ENCODE measurements at places on chromosomes 6 and 20.

DNA sequence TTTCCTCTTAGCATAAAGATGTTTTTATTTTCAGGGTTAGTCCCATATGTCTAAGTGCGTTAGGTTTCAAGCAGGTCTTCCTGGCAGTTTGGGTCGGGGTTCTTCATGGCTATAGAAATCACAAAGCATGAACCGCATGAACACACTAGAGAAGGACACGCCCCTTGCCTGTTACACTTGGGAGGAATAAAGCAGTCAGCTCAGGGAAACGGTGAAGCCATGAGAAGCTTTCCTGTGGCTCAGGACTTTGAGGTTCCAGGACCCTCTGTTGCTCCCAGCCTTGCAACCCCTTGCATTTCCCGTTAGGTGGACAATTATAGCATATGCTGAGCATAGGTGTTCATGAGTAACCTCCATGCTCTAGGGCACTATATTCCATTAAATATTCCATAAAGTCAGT lies 96.7 kb downstream of the SYCP2 start:
- DNase-seq, result no peak

DNA sequence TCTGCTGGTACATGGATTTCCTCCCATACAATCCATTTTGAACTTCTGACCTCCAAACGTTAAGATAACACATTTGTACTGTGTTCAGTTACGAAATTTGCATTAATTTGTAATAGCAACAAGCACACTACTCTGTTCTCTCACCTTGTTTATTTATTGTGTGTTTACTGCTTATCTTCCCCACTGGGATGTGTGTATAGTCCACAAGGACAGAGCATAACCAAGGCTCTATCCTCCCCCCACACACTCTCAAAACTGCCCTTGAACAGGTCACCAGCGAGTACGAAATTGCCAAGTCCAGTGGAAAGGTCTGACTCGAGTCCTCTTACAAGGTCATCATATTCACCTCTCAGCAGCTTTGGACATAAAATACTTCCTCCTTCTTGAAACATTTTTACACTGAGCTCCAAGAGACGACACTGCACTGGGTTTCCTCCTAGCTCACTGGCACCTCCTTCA lies 18.6 kb downstream of the ADTRP start:
- DNase-seq, result peak; percentile 38

- DNase-seq, result no peak
Measured at GRCh38 chr6:40413239-40413638, 173.9 kb downstream of the LRFN2 start.

DNA sequence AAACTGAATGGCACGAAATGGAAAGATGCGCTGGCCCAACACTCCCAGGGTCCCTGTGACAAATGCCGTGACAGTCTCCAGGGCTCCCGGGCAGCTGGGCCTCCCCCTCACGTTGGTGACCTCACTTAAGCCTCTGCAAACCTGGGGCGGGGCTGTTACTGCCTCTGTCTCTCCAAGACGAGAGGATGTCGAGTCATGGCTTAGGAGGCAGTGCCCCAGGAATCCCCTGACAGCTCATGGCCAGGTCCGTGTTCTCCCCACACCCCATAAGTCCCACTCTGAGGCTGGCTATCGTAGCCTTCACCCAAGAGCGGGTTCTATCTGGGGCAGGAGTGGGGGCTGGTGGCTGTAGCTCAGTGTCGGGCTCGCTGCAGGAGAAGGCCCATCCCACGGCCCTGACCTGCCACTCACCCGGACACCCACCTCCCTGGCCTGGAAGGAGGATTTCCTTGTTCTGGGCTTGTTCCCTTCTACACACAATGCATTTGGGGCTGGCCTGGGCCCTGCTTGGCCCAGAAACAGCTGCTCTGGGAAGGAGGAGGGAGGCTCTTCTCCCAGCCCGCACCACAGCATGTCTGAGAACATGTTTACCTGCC lies 5.6 kb upstream of the RPS21 start:
- peak; percentile 54 for DNase-seq

GRCh38 chr6:163207431-163208383 lies 206.8 kb upstream of the QKI start:
- no peak for DNase-seq

DNA sequence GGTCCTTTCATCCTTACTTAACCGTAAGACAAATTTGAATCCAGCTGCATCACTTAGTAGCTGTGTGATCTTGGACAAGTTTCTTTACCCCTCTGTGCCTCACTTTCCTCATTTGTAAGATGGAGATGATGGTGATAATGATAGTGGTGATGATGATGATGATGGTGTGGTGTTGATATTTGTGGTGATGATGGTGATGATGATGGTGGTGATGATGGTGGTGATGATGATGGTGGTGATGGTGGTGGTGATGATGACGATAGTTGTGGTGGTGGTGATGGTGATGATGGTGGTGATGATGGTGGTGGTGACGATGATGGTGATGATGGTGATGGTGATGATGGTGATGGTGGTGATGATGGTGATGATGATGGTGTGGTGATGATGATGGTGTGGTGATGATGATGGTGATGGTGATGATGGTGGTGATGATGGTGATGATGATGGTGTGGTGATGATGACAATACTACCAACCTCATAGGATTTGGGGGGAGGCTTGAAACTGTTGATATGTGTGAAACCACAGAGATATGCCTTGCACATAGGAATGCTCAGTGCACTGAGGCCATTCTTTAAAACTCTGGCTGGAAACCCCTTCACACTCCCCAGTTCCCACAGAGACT lies 233.2 kb downstream of the LY86 start:
- no peak for DNase-seq

GRCh38 chr6:10484912-10485311 lies 36.2 kb upstream of the GCNT2 start:
- DNase-seq, result no peak

DNA sequence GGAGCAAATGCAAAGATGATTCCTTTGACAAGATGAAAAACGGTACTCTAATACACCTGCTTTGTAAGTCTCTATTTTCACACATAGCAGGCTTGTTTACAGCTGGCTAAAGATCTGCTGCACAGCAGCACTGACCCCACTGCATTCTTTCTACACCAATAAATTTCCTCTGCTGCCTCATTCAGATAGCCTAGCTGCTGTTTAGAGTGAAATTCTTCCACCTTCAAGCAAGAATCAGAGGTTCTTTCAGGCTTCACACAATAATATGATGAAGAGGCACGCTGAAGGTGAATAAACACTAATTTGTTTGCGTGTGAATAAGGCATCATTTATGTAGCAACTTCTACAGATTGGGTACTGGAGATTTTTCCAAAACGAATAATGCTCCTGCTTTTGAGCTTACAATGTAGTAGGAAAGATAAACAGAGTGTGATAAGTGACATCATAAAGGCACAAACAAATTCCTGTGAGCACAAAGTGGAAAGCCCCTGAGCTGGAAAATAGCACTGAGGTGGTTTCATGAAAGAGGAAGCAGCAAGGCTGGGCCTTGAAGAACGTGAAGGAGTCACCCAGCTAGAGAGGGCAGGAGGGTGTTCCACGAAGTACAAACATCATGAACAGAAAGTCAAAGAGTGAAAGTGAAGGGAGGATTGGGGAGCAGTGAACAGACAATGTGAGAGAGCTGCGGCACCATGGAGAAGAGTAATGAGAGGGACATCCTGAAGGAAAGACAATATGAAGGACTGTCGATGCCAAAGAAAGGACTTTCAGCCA lies 543.4 kb downstream of the CD83 start:
- peak; percentile 96 for DNase-seq

- DNase-seq, result no peak
Measured at GRCh38 chr20:20827992-20828597, 115.7 kb upstream of the RALGAPA2 start.

DNA sequence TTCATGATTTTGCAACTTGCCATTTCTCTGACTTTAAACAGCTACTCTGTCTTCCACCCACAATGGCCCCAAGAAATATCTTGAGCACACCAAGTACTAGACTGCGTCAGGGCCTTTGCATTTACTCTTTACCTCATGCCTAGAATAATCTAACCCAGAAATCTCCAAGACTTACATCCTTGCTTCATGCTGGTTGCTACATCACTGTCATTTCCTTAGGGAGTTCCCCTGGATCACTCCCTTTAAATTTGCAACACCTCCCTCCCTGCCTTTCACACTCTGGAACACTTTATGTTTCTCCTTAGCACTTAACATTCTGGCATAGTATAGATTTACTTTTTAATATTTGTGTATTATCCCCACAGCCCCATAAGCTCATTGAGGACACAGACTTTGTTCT lies 4.9 kb upstream of the ELOVL5 start:
- peak; percentile 54 for DNase-seq

DNA sequence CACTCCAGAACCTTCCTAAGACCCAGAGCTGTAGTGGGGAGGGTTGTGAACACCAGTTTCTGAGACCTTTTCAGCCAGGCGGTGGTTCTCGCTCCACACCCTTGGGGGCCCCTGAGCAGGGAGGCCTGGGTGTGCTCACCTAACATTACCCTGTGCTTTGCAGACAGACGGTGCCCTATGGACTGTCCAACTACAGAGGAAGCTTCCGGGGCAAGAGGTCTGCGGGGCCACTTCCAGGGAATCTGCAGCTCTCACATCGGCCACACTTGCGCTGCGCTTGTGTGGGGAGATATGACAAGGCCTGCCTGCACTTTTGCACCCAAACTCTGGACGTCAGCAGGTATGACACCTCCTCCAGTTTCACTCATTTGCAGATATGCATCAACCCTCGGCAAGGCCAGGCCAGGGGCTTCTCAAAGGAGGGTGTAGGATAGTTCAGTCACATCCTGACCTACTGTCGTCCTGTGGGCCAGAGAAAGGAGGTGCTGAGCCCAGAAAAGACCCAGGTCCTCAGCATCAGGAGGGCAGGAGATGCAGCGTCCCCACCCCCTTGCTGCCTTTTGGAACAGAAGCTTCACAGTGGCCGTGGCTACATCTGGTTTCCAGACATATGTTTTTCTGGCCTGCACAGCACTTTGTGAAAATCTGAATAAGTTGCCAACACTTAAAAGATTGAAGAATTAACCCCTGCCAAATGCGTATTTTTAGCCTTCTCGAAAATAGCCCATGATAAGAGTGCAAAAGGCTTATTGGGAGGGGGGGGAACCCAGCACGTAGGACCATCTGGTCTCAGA lies 20.6 kb downstream of the EDN3 start:
- no peak for DNase-seq

DNA sequence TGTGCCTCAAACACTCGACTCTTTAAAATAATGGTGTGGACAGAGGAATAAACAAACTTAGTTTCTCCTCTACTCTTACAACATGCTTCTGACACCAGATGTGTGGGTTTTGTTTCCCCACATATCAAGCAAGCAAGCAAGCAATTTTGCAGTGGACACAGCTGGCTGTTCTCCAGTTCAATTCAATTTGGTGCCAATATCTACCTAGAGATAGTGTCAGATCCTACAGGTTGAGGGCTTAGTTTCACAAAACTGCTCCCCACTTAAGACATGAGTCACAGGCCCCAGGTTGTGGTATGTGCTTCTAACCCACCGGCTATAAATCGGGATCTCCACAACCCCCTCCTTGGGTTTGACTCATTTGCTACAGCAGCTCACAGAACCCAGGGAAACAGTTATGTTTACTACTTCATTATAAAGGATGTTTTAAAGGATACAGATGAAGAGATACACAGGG lies 131.4 kb upstream of the TRAF3IP2 start:
- no peak for DNase-seq

GRCh38 chr20:44362466-44362940 lies 7.0 kb downstream of the HNF4A start:
- DNase-seq, result no peak

- DNase-seq, result no peak
Measured at GRCh38 chr6:7238526-7238899, 74.5 kb downstream of the SSR1 start.

GRCh38 chr20:58623579-58624473 lies 27.3 kb upstream of the STX16 start:
- DNase-seq, result no peak

- DNase-seq, result peak; percentile 74
Measured at GRCh38 chr20:1415667-1416468, 23.0 kb upstream of the FKBP1A start.

DNA sequence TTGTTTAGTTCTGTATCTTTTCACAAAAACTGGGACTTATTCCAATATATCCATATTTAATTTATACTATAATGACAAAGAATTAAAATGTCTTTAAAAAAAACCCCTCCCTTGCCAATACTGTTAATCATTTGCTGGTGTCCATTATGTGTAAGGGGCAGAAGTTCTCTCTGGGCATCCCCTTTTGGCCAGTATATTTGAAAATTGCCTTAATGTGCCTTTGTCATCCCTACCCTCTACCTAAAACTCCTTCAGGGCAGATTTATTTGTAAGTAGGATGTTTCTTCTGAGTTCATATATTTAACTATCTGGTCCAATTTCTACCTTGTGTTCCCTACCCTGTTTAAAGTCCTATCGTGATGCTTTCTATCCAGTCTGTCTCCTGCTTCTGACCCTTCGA lies 62.9 kb downstream of the ARHGAP18 start:
- DNase-seq, result no peak

DNA sequence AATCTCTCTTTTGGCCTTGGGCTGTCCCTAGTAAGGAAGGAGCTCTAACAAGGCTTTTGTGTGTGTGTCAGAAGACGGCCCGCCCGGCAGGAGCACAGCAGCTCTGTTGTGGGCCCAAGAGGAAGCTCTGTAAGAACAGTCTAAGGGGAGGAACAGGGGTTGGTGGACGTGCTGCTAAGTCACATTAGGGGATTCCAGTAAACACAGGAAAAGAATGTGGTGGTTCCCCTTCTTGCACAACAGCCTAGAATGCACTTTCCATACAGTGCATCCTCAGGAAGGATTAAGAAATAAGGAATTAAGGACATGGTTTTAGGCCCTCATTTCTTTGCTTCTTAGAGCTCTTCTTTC lies 114.5 kb downstream of the RNF144B start:
- DNase-seq, result peak; percentile 98

DNA sequence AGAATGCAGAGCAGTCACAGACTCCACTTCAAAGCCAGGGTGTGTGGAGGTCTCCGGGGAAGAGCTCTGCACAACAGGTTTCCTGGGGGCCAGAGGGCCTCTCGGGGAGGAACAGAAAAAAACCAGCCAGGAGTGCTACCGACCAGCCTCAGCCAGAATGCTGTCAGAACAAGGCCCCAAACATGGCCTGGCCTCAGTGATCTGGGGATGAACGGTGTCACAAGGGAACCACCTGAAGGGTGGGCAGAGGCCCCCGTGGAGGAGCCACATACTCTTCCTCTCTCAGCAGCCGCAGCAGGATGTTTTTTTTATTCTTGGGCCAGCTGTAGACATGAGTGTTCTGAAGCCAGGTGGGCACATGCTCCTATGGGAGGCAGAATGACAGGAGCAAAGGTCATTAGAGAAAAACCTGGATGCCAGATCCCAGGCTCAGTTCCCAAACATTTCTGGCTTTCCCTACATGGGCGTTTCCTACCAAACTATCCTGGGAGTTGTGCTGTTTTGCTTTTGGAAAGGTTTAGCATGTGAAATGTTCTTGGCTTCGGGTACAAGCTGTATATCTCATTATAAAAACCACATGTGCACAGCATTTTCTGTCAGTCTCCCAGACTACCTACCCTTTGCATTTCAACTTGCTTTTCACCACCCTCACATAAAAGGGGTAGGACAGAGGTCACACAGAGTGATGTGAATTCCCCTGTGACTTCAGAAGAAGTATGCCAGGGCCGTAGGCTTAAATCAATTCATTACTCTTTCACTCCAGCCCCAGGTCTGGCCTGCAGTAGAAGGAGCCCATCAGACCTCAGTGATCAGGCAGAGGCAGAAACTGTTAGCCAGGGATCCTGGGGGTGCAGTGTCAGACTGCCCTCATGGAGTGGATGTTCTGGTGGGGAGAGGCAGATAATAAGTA lies 46.2 kb downstream of the TRAF3IP2 start:
- DNase-seq, result no peak

All from inflammatory macrophage treated with lipopolysaccharide for 4 hours (primary cell).